DMS79 (cell line): ENCODE measurements at places on chromosomes 7 and 10.

DNA sequence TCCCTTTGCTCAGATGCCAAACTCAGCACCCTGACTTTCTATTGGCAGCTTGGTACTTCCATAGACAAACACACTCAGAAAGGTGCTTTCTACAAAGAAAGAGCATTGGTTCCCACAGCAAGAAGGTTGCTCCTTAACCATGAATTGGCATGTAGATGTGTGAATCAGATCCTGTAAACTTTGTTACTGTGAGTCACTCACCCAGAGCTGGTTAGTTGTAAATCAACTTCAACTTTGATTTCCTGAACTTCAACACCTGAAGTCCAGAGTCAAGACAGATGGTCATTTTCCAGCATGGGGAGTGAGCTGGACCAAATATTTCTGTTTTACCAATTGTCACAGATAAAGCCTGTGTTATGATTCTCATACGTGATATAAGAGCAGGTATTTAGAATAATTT lies 797.2 kb downstream of the TNS3 start:
- no peak for DNase-seq

DNA sequence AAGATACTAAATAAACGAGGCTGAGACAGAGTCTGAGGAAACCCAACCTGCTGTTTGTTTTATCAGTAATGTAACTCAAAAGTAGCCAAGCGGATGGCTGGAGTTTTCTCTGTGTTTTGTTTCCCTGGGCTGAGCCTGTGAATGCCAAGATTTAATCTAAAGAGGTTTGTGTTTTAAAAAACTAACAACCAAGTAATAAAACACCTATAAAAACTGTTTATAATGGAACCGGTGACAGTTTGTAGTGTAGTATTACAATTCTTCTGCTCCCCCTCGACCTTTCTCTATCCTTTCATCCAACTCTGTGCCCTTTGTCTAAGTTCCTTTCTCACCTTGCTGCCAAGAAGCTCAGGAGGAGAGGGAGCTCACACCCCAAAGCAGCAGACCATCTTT lies 2.6 kb upstream of the KAT6B start:
- no peak for DNase-seq

DNA sequence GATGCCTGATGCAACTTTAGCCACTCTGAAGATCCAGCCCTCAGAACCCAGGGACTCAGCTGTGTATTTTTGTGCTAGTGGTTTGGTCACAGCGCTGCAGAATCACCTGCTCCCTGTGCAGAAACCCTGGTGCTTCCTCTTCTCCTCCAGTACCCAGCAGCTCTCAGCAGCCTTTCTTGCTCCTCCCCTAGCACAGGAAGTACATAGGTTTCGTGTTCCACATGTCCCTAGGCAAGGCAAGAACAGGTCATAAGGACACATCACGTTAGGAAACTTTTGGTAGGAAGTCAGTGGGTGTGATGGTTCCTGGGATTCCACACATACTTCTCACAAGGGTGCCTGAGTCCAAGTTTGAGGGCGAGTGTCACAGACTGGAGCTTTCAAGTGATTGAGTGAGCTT lies 167.9 kb upstream of the PRSS1 start:
- DNase-seq: no peak

- no peak for DNase-seq
These were observed 22.9 kb upstream of the NANOS1 start for GRCh38 chr10:119006451-119007210.

GRCh38 chr10:32793033-32793432 lies 165.0 kb downstream of the ITGB1 start:
- DNase-seq: no peak

DNA sequence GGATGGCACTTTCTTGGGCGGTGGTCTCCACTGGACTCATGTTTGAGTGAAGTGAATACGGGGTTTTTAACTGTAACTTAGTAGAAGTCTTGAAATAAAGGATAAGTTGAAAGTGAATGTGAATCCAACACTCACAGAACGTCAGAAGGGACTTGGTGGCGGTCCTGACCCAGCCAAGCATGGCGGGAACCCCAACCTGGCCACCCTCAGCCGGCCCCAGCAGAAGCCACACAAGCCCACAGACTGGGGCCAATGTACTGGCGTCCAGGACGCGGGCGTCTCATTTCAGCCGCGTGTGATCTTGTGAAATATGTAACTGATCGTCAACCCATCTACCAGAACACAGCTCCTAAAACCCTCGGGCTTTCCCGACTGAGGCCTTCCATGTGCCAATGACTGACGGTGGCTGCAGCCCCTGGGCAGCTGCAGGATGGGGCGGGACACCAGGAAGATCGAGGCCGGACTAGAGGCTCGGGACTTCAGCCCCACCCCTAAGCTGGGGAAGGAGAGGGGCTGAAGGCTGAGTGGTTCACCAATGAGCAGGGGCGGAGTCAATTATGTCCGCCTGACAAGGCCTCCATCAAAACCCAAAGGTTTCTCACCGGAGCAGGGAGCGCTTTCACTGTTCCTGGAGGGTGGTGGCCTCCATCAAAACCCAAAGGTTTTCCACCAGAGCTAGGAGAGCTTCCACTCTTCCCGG lies 161.5 kb downstream of the MAD1L1 start:
- no peak for DNase-seq

- DNase-seq: peak; percentile 47
These were observed 94.1 kb downstream of the SH3PXD2A start for GRCh38 chr10:103761075-103761920.

GRCh38 chr10:78310481-78311080 lies 276.9 kb downstream of the RPS24 start:
- DNase-seq: no peak

GRCh38 chr7:124155432-124156022 lies 122.7 kb upstream of the TMEM229A start:
- DNase-seq: no peak

GRCh38 chr7:1942941-1943289 lies 272.8 kb downstream of the ELFN1 start:
- DNase-seq: no peak

DNA sequence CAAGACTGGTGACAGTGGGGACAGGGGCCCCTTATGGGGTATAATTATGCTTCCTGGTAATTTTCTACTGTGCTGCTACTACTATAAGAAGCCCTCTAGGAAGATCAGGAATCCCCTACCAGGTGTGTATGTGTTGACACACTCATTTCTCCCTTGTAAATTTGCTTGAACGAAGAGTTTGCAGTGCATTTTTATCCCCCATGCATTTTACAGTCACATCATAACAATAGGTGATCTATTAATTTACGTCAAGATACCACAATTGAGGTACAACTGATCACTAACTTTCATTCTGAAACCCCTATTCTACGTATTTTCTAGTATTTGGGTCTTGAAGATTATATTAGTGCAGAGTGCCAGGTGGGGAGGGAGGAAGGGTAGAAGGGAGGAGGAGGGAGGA lies 252.2 kb downstream of the NSUN6 start:
- no peak for DNase-seq

DNA sequence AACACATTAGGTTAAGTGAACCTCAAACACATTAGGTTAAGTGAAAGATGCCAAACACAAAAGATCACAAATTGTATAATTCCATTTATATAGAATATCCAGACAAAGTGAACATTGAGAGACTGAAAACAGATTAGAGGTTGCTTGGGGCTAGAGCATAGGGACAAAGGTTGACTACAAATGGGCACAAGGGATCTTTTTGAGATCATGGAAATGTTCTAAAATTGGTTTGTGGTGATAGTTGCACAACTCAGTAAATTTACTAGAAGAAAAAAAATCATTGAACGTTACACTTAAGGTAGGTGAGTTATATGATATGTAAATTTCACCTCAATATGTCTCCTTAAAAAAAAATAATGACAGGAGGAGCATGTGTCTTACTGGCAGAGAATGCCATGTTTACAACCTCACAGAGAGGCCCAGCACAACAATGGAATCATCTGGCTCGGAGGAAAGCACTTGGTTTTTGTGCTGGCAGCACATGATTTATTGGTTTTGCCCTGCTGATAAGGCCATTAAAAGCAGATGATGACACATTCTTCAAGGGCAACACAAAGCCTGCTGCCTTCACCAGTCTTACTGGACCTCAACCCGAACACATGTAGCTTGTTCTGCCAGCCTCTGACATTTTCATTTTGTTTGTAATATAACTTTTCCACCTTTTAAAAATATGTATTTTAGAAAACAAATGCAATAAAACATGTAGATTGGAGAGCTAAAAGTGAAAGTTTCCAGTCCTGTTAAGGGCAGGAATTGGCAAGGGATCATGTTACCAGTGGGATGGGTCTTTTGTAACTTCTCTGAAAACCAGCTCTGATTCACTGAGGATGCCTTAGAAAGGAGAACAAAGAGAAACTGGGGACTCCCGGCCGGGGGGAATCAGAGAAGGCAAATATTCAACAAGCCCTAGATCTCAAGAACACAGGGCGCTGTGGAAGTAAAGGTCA lies 11.9 kb upstream of the LMOD2 start:
- DNase-seq: no peak

- peak; percentile 38 for DNase-seq
These were observed 104.6 kb downstream of the NRP1 start for GRCh38 chr10:33229949-33230267.

DNA sequence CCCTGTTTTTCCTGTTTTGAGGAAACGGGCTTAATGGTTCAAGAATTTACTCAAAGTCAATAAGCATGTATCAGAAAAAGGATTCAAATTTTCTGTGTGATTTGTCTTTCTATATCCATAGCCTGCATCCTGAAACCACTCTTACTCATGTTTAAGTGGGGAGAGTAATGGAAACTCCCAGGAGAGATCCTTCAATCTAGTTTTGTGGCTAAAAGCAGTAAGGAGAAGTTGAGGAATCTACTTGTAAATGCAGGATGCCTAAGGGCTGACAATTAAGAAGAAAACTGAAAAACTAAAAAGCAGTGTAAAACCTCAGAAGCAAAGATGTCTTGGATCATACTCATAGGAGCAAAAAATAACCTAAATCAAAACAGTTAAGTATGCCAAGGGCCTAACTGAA lies 68.1 kb upstream of the GRID1 start:
- DNase-seq: no peak

DNA sequence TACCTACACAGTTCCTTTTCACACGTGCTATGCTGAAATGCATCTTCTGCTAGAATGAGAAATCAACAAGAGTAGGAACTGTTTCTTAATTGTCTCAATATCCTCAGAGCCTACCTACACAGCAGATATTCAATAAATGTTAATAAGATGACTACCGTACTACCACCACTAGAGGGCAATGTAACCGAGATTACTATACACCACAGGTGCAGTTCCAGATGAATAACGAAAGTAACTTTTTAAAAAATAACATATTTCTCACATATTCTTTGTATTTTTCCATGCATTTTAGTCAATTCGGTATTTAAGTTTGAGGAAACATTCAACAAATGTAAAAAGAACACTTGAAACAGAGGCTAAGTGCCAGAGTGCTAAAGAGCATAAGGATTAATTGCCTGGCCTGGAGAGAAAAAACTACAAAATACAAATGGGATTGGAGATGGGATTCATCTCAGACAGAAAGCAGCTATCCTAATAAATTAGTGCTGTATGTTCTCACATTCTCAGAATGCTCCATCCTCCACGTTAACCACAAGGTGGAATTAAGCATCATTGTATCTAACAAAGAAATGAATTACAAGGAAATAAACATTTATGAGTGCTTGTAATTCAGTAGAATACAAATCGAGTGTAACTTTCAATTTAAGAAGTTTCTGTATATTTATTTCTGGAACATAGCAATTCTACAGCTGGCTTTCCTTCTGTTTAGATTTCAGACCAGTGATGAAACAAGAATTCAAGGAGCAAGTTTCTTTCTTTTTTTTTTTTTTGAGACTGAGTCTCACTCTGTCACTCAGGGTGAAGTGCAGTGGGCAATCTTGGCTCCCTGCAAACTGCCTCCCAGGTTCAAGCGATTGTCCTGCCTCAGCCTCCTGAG lies 20.3 kb upstream of the HECTD2 start:
- no peak for DNase-seq

GRCh38 chr10:6185039-6185716 lies 17.6 kb upstream of the PFKFB3 start:
- no peak for DNase-seq

GRCh38 chr10:78756604-78757343 lies 312.0 kb upstream of the ZMIZ1 start:
- DNase-seq: no peak

DNA sequence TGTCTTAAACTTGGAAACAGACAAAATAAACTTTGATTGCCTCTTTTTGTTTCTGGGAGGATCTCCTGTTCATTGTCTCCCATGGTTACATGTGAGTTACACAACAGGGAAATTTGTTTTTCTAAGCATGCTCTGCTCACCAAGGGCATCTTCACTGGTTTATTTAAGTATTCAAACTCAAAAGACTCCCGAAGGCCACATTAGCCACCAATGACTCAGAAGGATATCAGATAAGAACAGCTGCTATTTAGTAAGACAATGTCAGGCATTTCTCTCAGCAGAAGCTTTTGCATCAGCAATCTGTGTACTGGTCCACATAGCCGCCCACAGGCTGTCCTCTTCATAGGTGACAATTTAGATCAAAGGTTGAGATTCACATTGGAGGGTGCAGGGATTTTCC lies 19.3 kb downstream of the OR6B1 start:
- DNase-seq: no peak

DNA sequence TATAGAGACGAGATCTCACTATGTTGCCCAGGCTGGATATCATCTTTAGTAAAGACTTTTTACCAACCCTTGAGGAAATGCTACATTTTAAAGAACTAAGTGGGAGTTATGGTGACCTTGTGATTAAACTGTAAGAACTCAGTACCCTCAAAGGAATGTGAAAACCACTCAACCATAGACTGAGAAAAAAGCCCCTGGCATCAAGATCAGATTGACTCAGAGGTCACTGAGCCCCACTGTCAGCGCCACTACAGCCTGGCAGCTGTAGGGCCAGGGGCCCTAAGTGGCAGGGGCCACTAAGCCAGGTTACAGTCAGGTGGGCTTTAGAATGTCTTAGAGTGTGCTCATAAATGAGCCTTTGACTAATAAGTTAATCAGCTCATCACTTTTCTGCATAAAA lies 55.9 kb downstream of the APBB1IP start:
- DNase-seq: no peak

DNA sequence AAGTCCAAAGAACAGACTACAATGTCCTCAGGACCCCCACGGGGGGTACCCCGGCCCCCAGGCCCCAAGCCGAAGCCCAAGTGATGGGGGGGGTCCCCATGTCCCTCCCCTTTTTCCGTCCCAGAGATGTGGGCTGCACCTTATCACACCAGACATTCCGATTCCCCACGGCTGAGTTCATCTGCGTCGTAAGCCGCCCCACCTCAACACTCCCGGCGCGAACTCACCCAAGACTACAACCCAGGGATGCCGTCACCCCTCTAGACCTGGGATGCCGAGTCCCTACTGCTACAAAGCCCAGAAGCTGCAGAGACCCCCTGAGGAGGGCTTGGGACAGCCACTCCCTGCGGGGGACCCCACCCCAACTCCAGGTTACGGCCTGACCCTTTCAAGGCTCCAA lies 14.5 kb downstream of the PDGFA start:
- no peak for DNase-seq

DNA sequence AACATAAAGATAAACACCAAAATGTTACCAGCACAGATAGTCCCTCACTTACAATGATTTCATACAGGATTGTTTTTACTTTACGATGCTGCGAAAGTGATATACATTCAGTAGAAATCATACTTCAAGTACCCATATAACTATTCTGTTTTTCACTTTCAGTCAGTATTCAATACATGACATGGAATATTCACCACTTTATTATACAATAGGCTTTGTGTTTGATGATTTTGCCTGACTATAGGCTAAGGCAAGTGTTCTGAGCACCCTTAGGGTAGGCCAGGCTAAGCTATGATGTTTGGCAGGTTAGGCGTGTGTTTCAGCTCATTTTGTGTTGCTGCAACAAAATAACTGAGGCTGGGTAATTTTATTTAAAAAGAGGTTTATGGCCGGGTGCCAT lies 155.0 kb downstream of the RTKN2 start:
- DNase-seq: no peak

GRCh38 chr10:31381766-31382316 lies 62.8 kb downstream of the ZEB1 start:
- DNase-seq: no peak

GRCh38 chr7:139645572-139646523 lies 122.4 kb downstream of the CLEC2L start:
- DNase-seq: peak; percentile 47
